ENCODE measurements at places on chromosomes 12 and 14.

GRCh38 chr14:85762526-85762925 lies 232.6 kb downstream of the FLRT2 start:
- DNase-seq, result peak; percentile 57

DNA sequence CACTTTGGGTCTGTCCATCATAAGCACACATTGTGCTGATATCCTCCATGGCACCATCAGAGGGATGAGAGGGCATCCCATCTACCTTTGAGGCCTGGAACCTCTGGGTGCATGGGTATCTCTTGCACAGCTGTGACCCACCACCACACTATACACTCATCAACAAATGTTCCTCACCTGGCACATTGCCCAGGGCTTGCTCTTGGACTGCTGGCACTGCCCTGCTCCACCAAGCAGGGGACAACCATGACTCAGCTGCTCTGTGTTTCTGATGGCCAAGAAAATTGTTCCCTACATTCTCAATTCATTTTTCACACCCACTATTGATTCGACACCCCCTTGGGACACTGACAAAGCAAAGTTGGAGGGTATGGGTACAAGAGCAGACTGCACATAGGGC lies 155.5 kb downstream of the PTPRO start:
- no peak for DNase-seq

DNA sequence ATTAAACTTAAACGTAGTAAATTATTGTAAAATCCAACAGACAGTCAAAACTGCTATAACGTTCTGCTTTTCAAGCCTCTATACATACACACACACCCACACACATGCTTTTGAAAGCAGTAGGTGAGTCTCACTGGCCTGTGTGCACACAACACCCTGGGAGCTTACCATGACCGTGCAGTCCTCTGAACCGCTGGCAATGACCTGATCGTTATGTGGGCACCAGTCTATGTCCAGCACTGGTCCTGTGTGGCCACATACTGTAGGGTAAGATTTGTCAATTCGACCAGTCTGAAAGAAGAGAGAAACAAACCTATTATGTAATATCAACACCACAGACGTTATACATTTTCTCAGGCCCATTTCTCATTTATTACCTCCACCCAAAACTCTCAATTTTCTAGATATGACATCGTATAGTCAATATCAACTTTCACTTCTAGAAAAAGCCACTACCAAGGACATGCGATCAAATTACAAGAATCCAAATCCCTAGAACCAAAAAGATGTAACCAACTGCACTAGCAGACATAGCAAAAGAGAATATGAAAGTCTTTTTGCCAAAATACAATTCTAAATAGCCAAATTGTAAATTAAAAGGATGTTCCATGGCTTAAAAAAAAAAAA lies 44.5 kb upstream of the SELPLG start:
- DNase-seq, result no peak

GRCh38 chr12:54195737-54196347 lies 7.1 kb upstream of the SMUG1 start:
- DNase-seq, result no peak

GRCh38 chr14:32022525-32022924 lies 54.6 kb upstream of the ARHGAP5 start:
- DNase-seq, result no peak
